ENCODE measurements at places on chromosomes 6 and 20. TPM values are rescaled to one million over a fixed set of nuclear protein-coding genes. Genes with fewer than 3 reads are reported as not detected.

Gene MYT1
- polyA plus RNA-seq: 0.23 TPM

DNA sequence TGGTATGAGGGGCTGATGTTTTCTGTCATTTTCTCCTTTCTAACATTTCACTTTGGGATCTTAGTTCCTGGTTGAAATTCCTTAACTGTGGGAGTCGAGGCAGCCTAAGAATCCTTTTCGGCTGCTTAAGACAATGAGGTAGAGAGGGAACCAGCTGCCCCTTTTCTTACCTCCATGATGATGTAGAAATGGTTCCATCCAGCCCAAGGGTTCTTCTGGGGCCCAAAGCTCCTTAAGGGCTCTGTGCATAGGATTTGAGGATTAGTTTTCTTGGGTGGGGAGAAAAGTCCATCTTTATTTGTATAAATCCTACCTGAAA is 33.5 kb downstream of the SYNJ2 start:
- no peak for DNase-seq

DNA sequence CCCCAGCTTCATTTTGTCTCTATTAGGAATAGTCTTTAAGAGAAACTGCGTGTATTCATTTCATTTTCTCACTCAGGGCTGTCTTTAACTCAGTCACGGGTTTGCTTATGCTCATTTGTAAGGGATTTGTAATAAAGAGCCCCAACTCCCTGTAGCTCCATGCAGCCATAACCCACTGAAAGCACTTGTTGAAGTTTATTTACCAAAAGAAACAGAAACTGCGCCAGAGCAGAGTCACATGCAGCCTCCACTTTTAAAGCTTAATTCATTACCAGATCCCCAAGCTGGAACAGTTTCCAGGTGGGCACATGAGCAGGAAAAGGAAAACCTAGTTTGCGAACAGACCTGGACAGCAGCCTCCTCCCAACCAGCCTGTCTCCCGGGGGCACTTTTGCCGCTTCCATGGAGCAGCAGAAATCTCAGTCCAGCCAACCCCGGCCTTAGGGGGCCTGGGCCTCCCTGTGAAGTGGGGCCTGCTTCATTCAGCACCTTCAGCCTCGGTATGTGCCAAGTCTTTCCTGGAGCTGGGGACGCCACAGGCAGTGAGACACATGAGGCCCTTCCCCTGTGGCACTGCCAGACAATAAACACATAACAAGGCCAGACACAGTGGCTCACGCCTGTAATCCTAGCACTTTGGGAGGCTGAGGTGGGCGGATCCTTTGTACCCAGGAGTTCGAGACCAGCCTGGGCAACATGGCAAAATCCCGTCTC is 4.5 kb downstream of the BCAS4 start:
- no peak for DNase-seq

DNA sequence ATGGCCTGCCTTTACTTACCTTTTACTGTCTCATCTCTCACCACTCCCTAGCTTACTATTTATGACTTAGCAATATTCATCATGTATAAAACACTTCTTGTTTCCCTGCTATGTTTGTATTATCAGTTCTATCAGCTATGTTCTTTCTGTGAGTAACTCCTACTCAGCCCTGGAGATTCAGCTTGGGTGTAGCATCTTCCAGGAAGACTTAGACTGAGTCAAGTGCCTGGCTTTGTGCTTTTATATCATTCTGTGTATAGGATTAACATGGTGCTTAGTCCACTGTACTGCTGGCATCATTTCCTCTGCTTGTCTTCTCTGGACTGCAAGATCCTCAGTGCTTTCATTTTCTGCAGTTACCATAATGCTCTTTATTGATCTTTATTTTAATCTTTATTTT is 257.8 kb downstream of the BTBD3 start:
- no peak for DNase-seq

Data from SK-N-SH (cell line).